Omental fat pad (tissue), 4 donors: ENCODE measurements at places on chromosomes 5 and 9. TPM values are rescaled to one million over a fixed set of nuclear protein-coding genes. Genes with fewer than 3 reads are reported as not detected.

GABRP gene
- not detected for total RNA-seq

CA9 gene
- total RNA-seq, result not detected

GADD45G gene
- 5.1 TPM for total RNA-seq

APBA1 gene
- 10.6 TPM for total RNA-seq

SPINK7 gene
- total RNA-seq, result not detected

CSF1R gene
- 93.8 TPM for total RNA-seq

GABBR2 gene
- total RNA-seq, result not detected

- DNase-seq, result no peak
Observed at GRCh38 chr5:121979691-121980090, 17.9 kb downstream of the SRFBP1 start.

DNA sequence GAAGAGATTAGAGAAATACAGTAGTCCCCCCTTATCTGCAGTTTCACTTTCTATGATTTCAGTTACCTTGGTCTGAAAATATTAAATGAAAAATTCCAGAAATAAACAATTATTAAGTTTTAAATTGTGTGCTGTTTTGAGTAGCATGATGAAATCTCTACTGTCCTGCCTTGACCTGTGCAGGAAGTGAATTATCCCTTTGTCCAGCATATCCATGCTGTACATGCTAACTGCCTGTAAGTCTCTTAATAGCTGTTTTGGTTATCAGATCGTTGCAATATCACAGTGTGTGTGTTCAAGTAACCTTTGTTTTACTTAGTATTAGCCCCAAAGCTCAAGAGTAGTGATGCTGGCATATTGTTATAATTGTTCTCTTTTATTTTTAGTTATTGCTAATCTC is 11.2 kb upstream of the JAK2 start:
- no peak for DNase-seq

DNA sequence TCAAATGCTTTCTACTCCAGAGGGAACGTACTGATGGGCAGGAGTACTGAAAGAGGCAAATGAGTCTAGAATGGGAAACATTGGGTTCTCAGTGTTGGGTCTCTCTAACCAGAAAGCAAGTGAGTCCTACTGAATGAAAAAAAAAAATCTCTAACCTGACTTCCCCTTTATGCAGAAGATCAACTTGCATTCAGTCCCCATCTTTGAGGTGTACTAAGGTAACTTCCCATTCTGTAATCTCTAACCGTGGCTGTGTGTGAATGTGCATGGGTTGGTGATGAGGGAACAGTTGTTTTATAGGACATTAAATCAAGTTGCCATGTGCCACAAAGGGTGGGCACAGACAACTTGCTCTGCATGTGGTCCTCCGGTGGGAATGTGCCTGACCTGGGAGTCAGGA is 264.6 kb upstream of the CLINT1 start:
- DNase-seq, result no peak

GRCh38 chr5:135593886-135594285 is 15.1 kb upstream of the CXCL14 start:
- no peak for DNase-seq

DNA sequence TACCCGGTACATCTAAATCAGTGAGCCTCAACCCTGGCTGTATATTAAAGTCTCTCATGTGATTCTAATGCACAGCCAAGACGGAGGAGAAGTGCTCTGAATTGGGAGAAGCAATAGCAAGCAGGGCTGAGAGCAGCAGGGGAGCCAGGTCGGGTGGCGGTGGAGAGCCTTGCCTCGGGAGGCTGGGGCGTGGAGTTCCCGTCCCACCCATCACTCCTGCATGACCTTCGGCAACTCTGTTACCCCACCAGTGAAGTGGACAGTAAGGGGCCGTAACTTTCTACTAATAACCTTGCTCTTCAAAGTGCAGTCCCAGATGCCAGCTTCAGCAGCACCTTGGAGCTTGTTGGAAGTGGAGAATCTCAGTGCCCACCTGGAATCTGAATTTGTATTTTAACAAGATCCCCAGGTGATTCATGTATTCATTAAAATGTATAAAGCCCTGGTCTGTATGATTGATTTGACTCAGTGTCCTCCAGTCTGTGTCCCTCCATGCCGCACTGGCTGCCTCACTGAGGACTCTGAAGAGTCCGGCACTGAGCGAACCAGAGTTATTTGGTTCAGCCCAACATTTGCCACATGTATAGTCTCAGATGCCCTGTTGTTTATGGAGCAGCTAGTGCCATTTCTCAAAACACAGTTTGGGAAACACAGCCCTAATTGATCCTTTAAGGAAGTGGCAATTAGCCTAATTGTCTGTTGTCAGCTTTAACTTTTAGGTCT is 6.5 kb downstream of the ERGIC1 start:
- no peak for DNase-seq

- DNase-seq, result no peak
Observed at GRCh38 chr5:72412283-72413055, 92.3 kb downstream of the PTCD2 start.

DNA sequence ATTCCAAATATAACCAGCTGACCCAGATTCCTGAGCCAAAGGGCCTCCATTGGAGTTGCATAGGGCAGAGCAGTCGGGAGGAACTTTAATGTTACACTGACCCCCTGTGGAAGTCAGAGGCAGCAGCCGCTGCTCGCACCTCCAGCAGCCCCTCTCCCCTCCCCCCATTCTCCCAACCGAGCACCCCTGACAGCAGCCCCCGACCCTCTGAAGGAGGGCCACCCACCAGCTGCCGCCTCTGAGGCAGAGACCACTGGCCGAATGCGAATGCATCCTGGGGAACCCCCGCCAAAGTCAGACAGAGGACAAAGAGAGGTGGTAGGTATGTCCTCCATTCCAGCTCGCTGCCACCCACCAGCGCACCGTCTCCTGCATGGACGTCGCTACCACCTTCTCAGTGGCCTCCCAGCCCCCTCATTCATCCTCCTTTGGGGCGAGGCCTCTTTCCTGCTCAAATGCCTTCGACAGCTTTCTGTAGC is 231.0 kb downstream of the CDK5RAP2 start:
- no peak for DNase-seq

GRCh38 chr5:79561525-79561893 is 47.6 kb upstream of the HOMER1 start:
- no peak for DNase-seq

DNA sequence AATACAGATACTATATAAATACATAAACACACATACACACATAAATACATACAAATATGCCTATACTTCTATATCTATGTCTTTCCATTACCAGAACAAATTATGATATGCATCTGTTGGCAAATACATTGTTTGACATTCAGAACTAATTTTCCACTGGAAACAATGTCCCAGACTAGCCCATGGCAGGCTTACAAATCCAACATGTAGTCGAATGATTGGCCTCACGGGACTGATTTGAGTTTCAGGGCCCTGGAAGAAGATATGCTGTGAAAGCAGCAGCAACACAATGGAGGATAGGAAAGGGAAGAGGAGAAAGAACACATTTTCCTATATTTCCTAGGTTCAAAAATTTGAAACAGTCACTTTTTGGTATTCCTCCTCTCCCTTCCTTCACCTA is 881.1 kb upstream of the DMAC1 start:
- DNase-seq, result no peak

DNA sequence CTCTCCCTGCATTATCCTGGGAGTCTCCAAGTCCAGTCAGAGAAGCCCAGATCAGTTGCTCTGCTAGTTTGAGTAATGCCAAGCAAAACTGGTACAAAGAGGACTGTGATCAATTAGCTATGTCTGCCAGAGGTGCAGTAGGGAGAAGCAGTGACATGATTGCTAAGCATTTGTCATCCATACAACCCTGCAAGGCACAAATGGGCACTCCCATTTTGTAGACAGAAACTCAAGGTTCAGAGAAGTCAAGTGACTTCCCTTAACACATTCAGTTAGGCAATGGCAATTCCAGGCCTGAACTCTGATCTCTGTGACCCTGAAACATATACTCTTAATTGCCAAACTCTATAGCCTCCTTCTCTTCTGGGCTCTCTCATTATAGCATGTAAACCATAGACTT is 34.0 kb downstream of the NDST1 start:
- DNase-seq, result no peak

- DNase-seq, result no peak
Observed at GRCh38 chr9:135329571-135330306, 149.8 kb upstream of the PPP1R26 start.

DNA sequence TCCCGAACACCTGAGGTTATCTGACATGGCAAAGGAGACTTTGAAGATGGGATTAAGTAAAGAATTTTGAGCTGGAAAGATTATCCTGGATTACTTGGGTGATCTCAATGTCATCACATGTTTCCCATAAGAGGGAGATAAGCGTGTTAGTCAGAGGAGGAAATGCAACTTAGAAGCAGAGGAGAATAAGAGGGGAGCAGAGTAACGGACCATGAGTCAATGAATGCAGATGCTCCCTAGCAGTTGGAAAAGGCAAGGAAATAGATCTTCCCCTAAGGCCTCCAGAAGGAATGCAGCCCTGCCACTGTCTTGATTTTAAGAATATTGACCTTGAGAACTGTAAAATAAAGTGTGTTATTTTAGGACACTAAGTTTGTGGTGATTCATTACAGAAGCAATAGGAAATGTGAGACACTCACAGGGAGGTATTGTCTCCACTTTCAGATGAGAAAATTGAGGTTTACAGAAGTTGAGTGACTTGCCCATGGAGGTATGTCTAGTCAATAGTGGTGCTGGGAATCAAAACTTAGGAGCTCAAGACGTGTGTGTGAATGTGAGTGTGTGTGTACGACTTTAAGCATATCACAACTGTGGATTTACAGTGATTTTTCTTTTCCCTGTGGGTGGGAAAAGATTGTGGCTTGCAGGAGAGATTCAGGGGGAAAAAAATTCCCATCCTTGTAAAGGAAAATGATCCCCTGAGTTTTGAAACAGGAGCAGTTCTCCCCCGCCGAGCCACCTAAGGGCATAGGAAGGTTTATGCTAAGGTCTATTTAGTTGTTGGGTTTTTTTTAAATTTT is 125.3 kb downstream of the TRIM32 start:
- DNase-seq, result no peak
